K562 (cell line): ENCODE measurements at places on chromosomes 6 and 20. TPM values are rescaled to one million over a fixed set of nuclear protein-coding genes. Genes with fewer than 3 reads are reported as not detected.

Gene MAS1
- not detected in 2 replicates for total RNA-seq

Gene BPIFB2
- total RNA-seq, result 0.11 TPM in 1 of 2 replicates, not detected in the other

DNA sequence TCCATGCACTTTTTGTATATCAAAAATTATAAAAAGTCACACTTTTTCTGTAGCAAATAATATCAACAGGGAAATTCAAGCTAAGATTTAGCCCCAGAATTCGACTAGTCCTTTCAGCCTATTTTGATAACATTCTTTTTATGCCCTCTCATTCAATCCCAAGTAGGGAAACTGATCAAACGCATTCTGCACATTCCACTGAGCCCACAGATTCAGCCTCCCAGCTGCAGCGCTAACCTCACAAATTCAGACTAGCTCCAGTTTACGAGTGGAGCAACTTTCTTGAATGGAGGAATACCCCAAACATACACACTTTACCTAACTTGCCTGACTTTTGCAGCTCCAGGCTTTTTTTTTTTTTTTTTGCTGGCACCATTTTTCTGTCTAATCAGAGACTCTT, 70.3 kb upstream of the HEY2 start:
- no peak for DNase-seq

GRCh38 chr6:88636871-88637270, 326.5 kb downstream of the RNGTT start:
- no peak for DNase-seq
